ENCODE measurements at places on chromosomes 11 and 22.

DNA sequence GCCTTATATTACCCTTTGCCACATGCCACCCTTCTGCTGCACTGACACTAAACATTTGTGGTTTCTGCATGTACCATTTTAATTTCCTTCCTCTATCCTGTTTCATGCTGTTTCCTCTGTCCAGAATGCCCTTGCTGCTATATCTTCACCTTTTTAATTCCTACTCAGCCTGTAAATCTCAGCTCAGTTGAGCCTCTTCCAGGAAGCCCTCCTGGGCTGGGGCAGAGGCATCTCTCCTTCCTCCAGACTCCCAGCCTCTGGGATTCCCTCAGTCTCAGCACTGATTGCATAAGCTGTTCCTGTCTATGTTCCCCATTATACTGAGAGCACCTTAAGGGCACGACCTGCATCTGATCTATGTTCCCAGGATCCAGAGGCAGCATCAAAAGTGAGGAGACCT lies 98.7 kb downstream of the RNF169 start:
- no peak for DNase-seq

DNA sequence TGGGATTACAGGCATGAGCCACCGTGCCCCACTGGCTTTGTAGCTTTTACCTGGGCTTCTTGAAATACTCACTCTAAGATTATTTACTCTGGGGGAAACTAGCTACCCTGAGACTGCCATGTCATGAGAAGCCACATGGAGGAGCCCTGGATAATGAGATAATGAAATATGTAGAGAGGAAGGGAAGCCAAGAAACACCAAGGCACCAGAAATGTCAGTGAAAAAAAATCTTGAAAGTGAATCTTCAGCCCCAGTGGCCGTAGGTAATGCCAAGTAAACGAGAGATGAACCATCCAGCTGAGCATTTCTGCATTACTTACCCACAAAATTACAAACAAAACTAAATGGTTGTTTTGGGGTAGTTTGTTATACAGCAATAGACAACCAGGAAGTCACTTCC lies 125.6 kb downstream of the APIP start:
- DNase-seq, result no peak

DNA sequence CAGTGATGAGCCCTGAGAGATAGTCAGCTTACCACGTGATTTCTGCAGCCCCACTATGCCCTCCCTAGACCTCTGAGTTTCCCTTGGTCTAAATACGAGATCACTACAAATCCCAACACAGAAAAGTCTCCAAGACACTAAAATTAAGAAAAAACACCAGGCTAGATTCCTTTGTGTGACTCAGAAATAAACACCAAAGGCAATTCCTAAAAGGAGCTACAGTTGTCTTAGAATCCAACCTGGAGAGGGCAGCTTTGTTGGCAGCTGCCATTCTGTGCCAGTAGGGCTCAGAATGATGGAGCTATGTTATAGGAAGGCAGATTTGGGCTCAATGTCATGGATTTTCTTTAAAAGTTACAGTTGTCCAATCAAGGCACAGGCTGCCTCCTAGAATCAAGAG lies 37.1 kb upstream of the HMGXB4 start:
- DNase-seq, result no peak

DNA sequence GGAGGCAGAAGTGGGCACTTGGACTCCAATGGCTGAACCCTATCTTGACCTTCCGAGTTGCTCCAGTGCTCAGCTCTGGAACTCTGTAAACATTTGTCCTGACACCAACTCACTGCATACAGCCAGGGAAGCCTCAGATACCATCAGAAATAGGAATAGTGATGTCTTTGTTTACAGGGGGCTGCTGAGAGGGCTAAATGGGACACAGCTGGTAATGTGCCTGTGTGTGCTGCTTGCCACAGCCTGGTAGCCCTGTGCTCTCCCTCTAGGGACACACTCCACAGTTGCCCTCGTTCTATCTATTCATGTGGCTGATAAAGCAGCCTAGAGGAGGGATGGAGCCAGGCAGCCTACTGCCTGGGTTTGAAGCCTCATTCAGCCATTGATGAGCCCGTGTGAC lies 559.8 kb downstream of the MIAT start:
- no peak for DNase-seq

GRCh38 chr11:83284501-83285150 lies 1.5 kb downstream of the CCDC90B start:
- no peak for DNase-seq

DNA sequence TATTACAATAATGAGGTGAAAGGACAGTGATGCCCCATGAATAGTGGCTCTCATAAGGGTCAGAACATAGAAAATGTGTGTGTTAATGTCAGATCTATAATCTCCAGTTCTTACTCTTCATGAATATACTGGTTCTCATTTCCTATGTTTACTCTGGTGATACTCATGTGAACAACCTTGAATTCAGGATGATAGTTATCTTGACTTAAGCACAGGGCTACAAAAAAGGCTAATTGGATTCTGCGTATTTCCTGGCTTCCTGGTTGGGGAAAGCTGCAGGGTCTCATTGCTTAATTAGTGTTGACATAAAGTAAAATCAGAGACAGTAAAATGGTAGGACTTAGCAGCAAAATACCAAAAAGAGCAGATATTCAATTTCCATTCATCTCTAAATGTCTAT lies 1316.8 kb upstream of the RAG2 start:
- DNase-seq, result no peak

- DNase-seq, result no peak
These were observed 710 bp upstream of the THY1 start for GRCh38 chr11:119423509-119424254.

DNA sequence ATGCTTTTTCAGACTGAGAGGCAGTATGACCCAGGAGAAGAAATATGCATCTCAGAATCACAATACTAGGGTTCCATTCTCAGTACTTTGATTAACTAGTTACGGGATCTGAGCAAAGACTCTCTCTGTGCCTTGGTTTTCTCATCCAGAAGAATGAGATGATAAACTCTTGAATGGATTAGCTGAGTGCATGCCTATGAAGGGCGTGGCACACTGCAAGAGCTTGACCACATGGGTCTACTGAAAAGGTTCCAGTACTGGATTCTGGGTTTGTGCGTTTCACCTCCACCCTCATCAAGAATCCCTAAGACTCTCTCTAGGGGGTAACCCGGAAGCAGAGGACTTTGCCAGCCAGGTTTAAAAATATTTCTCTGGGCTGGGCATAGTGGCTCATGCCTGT lies 25.6 kb downstream of the PGA5 start:
- no peak for DNase-seq

DNA sequence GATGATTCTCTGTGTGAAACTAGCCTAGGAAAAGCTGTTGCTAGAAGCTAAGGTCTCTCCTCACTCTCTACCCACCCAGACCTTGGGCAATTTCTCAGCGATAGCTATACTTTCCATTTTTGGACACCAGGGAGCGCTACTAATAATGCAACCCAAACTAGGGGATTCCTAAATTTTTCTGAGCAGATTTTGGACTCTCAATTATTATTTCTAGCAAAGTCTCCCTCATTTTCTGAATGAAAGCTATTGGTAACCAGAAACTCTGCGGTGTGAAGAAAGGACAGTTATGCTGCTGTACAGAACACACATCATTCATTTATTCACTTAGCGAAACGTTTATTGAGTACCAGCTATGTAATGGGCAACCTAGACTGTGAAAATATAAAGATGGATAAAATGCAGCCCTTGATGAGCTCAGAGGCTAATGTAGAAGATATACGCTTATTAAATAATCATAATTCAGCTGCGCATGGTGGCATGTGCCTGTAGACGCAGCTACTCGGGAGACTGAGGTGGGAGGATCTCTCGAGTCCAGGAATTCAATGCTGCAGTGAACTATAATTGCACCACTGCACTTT lies 6.1 kb upstream of the STIM1 start:
- DNase-seq, result no peak

- no peak for DNase-seq
These were observed 73.7 kb downstream of the PHF21A start for GRCh38 chr11:46047520-46047919.

DNA sequence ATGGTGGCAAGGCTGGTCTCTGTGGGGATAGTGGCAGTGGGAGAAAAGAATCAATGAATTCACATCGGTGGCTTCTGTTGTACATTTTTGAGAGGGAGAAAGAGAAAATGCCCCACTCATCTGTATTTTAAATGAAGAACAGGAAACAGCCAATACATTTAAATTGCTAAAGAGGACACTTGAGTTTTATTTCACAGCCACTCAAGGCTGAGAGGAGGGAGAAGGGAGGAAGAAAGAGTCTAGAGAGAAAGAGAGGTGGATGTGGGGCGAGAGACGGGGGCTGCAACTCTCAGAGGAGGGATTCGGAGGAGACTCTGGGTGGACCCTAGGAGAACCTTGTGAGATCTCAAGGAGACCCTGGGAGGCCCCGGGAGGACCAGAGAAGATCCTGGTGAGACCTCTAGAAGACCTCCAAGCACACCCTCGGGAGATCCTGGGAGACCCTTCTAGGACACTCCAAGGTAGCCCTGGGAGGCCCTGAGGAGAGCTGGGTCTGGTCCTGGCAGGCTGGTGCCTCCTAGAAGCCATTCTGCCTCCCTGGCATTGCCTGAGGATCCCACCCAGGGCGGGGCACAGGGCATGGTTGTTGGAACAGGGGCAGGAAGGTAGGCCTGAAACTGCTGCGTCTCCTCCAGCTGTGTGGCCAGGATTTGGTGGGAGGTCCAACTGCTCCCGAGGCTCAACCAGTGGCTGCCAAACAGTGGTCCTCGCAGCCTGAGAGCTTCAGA lies 91.0 kb upstream of the SHISAL1 start:
- DNase-seq, result no peak

DNA sequence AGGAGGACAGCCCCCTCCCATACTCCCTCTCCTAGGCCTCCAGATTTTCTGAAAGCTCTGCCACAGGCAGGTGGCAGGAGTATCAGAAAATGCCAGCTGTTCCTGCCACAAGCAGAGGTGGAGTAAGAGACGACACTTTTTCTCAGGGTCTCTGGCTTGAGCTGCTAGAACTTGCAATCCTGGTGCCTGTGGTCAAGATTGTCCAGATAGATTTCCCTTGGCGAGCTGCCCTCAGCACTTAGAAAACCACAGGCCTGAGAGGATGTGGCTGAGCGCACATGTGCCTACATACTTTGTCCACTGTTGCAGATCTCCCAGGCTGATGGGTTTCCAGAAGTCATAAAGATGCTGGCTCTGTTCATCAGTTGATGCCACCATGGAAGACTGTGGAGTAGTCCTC lies 65.7 kb upstream of the NAV2 start:
- no peak for DNase-seq

GRCh38 chr11:128928400-128928799 lies 14.3 kb downstream of the TP53AIP1 start:
- no peak for DNase-seq

GRCh38 chr11:29063630-29064361 lies 953.0 kb downstream of the KCNA4 start:
- no peak for DNase-seq

GRCh38 chr22:27612115-27612514 lies 189.4 kb downstream of the MN1 start:
- no peak for DNase-seq

DNA sequence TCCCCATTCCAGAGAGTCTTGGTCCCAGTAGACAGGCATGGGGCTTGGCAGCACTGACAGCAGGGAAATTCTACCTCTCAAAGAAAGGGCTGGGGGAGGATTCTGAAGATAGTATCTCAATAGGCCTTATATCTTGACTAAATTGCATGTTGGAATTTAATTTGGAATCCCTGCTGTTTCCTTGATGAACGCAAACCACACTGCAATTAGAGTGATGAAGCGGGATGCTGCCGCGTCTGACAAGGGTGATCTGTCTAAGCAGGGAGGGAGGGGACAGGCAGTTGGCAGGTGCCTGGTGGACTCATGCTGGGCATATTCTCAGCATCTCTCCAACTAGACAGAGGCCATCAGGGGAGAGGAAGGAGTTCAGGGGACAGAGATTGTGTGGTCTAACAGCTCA lies 48.4 kb downstream of the COMMD9 start:
- no peak for DNase-seq

All from stimulated activated CD8-positive, alpha-beta memory T cell treated with anti-CD3 and anti-CD28 coated beads, Interleukin-4, amount 100 ng/mL, for 1 hour (primary cell).